ENCODE measurements at places on chromosomes 6 and 20.

DNA sequence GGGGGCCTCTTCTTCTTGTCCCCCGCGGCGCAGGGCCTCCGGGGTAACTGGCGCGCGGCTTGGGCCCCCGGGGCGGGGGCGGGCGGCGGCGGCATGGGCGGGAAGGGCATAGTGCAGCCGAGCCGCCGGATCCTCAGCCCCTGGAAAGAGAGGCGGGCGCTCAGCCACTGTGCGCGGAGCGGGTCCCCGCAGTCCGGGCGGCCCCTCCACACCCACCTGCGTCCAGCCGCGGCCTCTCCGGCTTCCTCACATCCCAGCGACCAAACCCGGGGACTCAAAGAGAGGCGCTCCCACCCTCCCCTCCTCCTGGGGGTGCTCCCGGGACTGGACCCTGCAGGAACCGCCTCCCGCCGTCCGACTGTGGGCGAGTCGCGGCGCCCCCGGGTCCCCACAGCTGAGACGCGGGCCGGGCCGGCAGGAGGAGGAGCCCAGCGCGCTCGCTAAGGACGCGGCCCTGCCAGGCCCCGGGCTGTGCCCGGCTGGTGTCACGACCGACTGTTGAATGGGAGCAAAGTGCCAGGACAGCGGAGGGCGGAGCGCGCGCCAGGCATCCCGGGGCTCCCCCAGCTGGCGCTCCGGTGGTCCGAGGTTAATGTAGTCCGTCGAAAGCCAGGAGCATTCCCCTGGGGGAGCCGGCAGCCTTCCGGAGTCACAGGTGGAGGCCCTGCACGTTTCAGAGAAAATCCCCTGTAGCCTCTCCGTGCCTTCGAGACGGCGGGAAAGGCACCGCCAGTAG is at the start of gene PRR18:
Gene PRR18, minus strand, starts transcription at position 360 of the 736 bp plus-strand sequence. Its CDS starts 250 bp downstream, at position 110.
- peak; percentile 49 for DNase-seq

DNA sequence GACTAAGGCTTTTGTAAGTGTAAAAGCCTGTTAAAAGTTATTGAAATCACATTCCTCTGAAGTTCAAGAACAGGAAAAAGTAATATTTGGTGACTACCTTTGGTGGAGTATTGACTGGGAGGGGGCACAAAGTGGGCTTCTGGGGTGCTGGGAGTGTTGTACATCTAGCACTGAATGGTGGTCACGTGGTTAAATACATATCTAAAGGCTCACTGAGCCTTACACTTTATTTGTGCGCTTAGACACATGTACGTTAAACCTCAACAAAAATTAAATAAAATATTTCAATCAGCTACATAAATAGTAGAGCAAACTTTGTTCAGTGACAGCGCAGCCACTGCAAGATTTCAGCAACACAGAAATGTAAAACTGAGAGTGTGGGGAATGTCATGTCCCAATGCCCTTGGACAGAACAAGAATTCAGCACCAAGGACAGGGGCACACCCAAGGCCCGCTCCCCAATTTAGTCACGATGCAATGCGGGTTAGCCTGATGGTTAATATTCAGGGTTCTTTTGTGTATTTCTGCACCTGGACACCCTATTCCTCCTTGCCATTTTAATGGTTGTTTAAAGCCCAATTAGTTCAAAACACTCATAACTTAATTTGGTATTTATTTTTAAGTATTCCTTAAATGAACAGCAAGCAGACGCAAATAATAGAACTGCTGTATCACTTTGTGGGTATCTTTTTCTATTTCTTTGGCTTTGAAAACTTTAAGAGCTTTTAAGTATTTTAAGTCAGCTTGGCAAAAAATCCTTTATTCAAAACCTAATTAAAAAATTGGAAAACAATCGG is 37.4 kb downstream of the ANGPT4 start:
- no peak for DNase-seq

DNA sequence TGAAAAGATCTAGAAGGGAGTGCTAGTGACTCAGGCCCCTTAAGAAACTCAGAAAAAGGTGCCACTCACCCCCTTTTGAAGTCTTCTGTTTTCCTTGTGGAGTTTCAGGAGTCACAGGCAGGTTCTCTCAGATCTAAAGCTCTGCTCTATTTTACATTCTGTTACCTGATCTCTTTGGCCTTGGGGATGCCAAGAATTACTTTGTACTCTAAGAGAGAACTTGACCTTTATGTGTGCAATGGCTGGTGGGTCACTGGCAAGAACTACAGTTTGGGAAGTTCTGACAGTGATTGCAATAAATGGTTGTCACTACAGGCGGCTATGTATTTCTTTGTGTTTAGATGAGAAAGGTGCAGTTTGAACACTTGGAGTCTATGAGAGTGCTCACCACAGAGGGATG is 24.2 kb upstream of the ENPP4 start:
- DNase-seq: no peak

DNA sequence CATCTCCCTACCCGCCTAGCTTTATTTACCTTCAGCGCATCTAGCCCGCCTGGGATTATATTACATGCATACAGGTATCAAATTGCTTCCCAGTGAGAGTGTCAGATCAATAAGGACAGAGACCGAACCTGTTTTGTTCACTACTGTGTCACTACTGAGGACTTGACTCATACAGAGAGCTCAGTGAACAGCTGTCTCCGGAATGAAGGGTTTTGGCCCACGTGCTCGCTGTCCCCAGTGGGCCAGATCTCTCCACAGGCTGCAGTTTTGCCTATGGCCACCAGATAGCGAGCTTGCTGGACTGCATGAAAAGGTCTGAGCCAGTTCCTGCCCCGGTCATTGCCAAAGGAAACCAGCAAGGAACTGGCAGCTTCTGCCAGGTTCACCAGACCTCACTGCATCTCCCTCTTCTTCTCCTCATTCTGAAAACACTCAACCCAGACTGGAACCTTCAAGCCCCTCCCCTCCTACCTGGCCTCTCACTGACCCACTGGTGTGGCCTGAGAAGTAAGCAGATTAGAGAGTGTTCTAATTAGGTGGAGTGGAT is 150.8 kb downstream of the ZMYND8 start:
- DNase-seq: peak; percentile 74

GRCh38 chr20:47578543-47578942 is 76.9 kb downstream of the NCOA3 start:
- no peak for DNase-seq

DNA sequence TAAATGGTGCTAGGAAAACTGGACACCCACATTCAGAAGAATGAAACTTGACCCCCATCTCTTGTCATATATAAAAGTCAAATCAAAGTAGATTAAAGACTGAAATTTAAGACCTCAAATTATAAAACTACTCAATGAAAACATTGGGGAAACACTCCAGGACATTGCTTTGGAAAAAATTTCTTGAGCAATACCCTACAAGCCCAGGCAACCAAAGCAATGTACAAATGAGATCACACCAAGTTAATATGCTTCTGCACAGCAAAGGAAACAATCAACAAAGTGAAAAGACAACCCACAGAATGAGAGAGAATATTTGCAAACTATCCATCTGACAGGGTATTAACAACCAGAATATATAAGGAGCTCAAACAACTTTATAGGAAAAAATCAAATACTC is 407.9 kb upstream of the BTBD3 start:
- no peak for DNase-seq

DNA sequence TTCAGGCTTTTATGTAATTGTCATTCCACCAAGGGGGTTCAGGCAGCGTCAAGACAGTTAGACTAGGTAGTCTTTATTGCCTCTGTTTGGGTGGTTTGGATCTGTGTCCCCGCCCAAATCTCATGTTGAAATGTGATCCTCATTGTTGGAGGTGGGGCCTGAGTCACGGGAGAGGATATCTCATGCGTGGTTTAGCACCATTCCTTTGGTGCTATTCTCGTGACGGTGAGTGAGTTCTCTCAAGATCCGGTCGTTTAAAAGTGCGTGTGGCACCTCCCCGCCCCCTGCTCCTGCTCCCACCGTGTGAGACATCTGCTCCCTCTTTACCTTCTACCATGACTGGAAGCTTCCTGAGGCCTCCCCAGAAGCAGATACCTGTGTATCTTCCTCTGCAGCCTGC is 51.3 kb upstream of the FOXC1 start:
- no peak for DNase-seq

- no peak for DNase-seq
Measured at GRCh38 chr6:85405853-85406198, 44.1 kb upstream of the NT5E start.

- DNase-seq: no peak
Measured at GRCh38 chr6:133241086-133241900, at the start of gene EYA4. Gene EYA4, plus strand, starts transcription at chr6:133241357. Its CDS starts 33,424 bp downstream, at chr6:133274781.

GRCh38 chr6:158366363-158366762 is 54.1 kb downstream of the TULP4 start:
- no peak for DNase-seq

GRCh38 chr6:17156966-17157365 is 55.1 kb downstream of the STMND1 start:
- DNase-seq: no peak

- no peak for DNase-seq
Measured at GRCh38 chr6:63599243-63599642, 27.0 kb downstream of the LOC128125822 start.

DNA sequence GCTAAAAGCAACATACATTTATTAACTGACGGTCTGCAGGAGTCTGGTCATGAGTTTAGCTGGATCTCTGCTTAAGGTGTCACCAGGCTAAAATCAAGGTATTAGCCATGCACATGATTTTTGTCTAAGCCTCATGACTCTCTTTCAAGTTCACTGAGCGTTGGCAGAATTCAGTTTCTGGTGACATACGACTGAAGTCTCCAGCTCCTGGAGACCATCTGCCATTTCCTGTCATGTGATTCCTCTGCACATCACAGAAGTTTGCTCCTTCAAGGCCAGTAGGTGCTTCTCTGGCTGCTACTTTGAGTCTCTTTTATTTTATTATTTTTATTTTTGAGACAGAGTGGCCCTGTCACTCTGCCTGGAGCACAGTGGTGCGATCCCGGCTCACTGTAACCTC is 148.4 kb upstream of the EYA4 start:
- no peak for DNase-seq

Measured in activated T-cell treated with anti-CD3 and anti-CD28 coated beads, Interleukin-2, amount 50 U/mL, for 24 hours (primary cell).